ENCODE measurements at places on chromosomes 4 and X. TPM values are rescaled to one million over a fixed set of nuclear protein-coding genes. Genes with fewer than 3 reads are reported as not detected.

- DNase-seq: no peak
These were observed 92.2 kb downstream of the MAML3 start for GRCh38 chr4:140061659-140062289.

DNA sequence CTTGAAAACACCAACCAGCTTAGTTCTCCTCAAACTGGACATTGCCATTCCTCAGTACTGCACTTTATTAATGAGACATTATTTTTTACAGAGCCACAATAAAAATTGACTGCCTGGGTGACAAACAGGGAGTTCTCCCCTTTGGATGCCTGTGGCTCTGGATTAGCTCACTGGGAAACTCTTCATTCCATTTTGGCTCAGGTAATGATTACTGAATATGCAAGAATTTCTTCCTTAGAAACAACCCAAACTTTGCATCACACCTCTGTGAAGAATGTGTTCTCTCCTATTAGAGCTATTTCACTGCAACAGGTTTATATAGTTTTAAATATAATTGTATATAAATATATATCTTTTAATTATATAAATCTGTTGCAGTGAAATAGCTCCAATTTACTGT is 2065.8 kb downstream of the ARAP2 start:
- no peak for DNase-seq

Gene ART3
- total RNA-seq: not detected

- DNase-seq: no peak
These were observed 64.3 kb upstream of the EMCN start for GRCh38 chr4:100582146-100582545.

Gene ASMTL
- total RNA-seq: 27.3 TPM

Gene MTTP
- not detected for total RNA-seq

Measured in HFFc6 (cell line).